ENCODE measurements at places on chromosomes 16 and 17.

- DNase-seq = no peak
These were observed 11.1 kb downstream of the SPPL2C start for GRCh38 chr17:45855691-45856336.

DNA sequence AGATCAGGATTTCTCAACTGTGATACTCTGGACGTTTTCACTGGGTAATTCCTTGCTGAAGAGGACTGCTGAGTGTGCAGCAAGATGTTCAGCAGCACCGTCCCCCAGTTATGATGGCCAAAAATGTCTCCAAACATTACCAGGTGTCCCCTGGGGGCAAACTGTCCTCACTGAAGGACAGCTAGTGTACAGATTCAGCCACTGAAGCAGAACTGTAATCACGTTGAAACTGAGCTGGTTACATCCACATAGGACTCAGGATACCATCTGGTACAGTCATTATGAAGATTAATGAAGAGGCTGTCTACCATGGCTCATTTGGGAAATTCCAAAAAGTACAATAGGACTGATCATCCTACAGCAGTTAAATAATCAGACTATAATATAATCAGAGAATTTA is 43.3 kb upstream of the GINS3 start:
- no peak for DNase-seq

DNA sequence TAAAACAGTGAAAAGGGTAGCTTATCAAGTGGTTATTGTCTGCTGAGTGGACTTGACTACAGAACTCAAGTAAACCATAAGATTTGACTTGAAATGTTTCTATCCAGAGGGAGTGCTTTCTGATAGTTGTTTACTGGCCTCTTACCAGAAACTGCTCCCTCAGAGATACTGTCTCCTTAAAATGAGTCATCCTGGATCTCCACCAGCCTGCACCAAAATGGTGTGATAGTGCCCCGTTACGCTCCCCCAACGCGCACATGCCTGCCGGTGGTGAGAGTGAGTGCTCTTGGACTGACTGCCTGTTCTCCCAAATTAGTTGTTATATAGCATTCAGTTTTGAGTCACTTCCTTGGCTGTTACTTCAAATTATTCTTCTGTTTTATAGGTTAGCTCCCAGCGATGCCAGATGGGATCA is 22.9 kb downstream of the PRCD start:
- DNase-seq = no peak

GRCh38 chr16:24543949-24544348 is 4.6 kb downstream of the RBBP6 start:
- DNase-seq = no peak

DNA sequence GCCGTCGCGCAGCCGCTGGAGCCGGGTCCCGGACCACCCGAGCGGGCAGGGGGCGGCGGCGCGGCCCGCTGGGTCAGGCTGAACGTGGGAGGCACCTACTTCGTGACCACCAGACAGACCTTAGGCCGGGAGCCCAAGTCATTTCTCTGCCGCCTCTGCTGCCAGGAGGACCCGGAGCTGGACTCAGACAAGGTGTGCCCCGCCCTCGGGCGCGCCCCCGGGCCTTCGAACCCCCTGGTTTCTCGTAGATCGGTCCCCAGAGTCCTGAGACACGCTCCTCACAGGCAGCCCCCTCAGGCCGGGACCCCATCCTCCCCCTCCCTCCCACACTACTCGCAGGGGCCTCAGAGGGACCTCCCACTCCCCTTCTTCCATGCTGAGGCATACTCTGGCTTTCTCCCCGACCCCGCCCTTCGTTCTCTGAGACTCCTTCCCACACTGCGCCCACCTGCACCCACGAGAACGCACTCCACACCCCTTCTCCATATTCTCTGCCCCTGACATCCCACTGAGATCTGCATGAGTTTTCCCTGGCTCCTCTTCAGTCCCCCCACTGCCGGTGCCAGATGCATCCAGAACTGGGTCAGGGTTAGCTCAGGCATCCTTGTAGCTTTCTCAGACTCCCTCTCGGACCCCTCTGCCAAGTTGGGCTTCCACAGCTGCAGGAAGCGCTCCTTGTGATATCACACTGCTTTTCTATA is 523 bp downstream of the KCTD2 start:
- no peak for DNase-seq

DNA sequence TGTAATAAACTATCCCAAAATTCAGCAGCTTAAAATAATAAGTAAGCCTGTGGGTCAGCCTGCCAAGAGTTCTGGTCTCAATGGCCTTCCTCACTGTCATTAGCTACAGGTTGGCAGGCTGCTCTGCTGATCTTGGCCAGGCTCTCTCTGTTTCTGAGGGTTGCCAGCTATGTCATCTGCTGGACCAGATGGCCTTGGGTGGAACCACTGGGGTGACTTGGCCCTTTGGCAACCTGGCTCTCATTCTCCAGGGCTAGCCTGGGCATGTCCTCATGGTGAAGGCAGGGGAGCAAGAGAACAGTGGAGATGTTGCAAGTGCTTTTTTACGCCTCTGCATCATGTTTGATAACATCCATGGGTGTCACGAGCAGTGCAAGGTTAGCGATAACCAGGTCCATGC is 13.9 kb downstream of the ITGAM start:
- no peak for DNase-seq

DNA sequence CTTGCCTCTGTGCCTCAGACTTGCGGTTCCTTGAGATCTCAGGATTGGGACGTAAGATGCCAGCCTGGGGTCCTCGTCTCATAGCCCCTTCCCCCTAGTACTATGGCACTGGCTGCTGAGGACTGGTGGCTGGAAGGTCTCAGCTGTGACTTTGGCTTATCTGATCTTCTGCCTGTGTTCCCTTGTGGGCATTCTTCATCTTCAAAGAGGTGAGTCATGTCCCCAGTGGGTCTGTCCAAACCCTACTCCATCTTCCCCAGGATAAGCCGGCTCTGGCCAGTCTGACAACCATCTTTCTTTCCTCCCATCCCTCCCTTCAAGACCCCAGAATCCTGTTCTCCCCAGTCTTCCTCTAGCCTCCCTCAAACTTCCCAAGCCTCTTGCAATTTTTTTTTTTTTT is 3.6 kb downstream of the CD19 start:
- DNase-seq = peak; percentile 9
